ENCODE measurements at places on chromosomes 6 and 20.

DNA sequence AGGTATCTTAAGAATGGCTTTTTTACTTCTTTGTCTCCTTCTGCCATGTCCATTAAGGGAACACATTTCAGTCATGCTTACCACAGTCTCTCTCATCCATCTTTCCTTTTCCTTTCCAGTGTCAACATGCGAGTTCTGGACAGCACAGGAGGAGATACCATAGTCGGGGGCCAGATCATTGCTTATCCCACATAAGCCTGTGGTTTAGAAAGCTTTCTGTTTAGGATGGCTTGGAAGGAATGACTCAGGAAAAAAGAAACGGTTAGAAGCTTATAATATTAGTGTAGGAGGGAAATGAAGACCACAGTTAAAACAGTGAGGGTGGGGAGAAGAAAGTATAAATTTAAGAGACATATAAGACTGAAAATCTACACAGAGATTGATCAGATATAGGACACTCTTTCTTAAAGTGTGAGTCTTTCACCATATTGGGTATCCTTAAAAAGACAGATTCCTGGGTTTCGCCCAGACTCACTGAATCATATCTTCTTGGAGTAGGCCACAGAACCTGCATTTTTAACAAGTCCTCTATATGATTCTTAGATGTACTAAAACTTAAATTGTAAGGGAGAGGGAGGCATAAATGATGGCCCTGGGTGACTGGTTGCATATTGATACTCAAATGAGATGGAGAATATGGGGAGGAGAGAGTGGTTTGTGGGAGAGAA is 36.1 kb downstream of the DSE start:
- no peak for DNase-seq

DNA sequence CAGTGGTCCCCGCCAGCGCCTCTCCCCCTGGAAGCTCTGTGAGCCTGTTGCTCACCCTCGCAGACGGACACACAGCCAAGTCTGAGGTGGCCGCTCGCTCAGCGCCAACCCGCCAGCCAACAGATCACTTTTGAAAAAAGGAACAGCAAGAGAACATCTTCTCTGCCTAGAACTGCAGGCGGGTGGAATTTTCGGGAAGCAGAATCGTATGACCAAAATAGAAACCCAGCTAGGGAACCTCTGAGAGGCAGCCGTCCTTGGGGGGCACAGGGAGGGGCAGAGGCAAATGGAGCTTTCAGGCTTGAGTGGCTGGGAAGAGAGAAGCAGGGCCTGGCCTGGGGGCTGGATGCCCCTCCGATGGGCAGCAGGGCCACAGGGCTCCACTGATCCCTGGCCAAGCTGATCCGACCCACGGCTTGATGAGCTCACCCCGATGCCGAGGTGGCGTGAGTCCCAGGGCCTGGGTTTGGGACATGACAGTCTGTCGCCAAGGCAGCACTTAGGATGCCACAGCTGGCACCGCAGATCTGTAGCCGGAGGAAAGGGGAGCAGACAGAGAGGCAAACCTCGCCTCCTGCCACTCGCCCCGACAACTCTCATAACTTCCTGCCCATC is 9.8 kb downstream of the NFATC2 start:
- DNase-seq, result no peak

GRCh38 chr6:54830216-54830615 is 16.4 kb upstream of the FAM83B start:
- no peak for DNase-seq

- DNase-seq, result no peak
Observed at GRCh38 chr6:82045965-82046756, 201.4 kb downstream of the IBTK start.

Data from GM18507 (cell line).